ENCODE measurements at places on chromosomes 4 and X. TPM values are rescaled to one million over a fixed set of nuclear protein-coding genes. Genes with fewer than 3 reads are reported as not detected.

- DNase-seq, result no peak
Measured at GRCh38 chr4:83382850-83383249, 48.2 kb upstream of the HPSE start.

DNA sequence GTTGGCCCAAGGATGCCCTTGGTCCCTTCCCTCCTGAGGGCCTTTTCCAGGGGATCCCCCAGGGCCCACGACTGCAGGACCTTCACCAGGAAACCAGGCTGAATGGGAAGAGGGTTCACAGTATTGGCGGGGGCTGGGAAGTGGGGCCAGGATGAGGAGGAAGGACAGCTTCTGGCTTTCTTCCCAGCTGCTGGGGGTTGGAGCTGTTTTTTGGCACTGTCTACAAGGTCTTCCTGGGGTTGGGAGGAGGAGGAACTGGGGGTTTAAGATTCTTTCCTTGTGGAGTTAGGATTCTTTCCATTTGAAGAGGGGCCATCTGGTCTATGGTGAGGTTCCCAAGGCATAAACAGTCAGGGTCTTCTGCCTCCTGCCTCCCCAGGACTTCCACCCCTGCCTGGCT, 64.8 kb downstream of the KIF4A start:
- DNase-seq, result no peak

GRCh38 chrX:37993176-37993575, 13.2 kb upstream of the SYTL5 start:
- no peak for DNase-seq

- DNase-seq, result no peak
Measured at GRCh38 chr4:122712782-122713181, 19.7 kb upstream of the BBS12 start.

- no peak for DNase-seq
Measured at GRCh38 chr4:1795299-1796195, 2.5 kb downstream of the FGFR3 start.

DNA sequence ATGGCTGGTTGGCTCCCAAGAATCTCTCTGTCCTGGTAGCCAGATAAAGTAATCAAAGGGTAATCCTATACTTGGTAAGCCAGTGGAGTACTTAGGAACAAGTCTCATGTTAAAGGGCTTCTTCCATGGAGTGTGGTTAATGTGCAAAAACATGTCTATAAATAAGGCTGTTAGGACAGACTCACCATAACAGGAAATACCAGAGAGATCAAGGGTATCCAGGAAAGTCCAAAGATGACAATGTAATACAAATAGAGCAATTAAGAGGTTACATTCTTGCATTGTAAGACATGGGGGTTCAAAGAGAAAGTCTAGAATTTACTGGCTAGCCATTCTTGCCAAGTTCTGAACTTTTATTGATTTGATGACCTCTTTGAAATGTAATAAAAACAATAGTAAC, 61.9 kb upstream of the ZCCHC13 start:
- no peak for DNase-seq

GRCh38 chrX:70454441-70455365, 10.1 kb downstream of the DLG3 start:
- peak; percentile 32 for DNase-seq

DNA sequence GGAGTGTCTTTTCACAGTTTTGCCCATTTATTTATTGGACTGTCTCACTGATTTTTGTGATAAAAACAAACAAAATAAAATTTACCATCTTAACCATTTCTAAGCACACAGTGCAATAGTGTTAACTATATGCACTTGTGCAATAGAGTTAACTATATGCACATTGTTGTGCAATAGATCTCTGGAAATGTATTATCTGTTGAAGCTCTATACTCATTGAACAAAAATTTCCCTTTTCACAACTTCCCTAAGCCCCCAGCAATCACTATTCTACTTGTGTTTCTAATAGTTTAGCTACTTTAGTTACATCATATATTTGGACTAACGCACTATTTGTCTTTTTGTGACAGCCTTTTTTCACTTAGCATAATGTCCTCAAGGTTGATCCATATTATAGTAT, 59.7 kb upstream of the BEX4 start:
- no peak for DNase-seq

The SLC10A7 gene
- 12.7 TPM for polyA plus RNA-seq

The DRD5 gene
- not detected for polyA plus RNA-seq

The MMAA gene
- polyA plus RNA-seq, result 9.4 TPM

The GLRA3 gene
- not detected for polyA plus RNA-seq

The LEF1 gene
- polyA plus RNA-seq, result 1.5 TPM

The EVC2 gene
- 1.1 TPM for polyA plus RNA-seq

Data from keratinocyte (primary cell).